ENCODE measurements at places on chromosomes 7 and 10.

GRCh38 chr10:79471776-79472175 lies 26.4 kb upstream of the ZCCHC24 start:
- DNase-seq: no peak

DNA sequence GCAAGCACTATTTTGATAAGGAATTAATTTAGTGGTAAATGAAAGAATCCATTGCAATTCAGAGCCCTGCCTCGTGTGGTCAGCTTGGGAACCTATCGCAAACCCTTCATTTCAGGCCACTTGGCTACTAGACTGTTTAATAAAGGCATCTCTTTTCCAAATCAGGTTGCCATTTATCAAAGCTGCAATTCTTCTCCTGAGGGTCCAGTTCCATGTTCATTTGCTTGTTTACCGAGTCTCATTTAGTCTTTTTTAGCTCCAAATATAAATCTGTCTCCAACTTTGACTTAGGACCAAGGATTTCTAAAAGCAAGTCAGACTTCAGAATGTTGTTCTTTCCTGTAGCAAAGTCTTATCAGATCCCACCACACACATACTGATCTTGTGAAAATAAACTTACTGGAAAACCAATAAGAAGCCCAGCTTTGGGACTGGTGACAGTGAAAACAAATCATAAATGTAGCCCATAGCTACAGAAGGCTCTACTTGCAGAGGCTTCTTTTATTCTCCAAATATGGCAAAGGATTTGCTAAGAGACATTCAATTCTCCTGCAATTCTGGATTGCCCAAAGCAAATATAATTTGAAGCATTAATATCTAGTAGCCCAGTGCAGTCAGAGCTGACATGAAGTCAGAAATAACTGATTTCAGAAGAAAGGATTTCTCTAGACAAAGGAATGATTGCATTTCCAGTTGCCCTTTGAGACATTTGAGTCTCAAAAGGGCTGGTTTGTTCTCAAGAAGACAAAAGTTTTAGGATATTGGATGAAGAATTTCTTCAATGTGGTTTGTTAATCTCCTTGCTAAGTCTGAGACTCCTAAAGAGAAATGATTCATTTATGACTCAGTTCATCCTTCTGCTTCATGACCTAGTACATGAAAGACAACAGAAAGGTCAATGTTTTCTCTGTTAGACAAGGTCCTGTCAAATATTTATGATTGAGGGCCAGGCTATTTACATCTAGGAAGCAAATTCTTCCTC lies 28.0 kb downstream of the PPP1R3C start:
- DNase-seq: no peak

- no peak for DNase-seq
Measured at GRCh38 chr7:131170440-131171271, 157.0 kb upstream of the MKLN1 start.

- no peak for DNase-seq
Measured at GRCh38 chr7:964401-965231, 10.1 kb upstream of the ADAP1 start.

- DNase-seq: no peak
Measured at GRCh38 chr7:125424721-125425120, 495.1 kb upstream of the POT1 start.

Measured in effector memory CD8-positive, alpha-beta T cell (primary cell).